ENCODE measurements at places on chromosomes 2 and 18. TPM values are rescaled to one million over a fixed set of nuclear protein-coding genes. Genes with fewer than 3 reads are reported as not detected.

DNA sequence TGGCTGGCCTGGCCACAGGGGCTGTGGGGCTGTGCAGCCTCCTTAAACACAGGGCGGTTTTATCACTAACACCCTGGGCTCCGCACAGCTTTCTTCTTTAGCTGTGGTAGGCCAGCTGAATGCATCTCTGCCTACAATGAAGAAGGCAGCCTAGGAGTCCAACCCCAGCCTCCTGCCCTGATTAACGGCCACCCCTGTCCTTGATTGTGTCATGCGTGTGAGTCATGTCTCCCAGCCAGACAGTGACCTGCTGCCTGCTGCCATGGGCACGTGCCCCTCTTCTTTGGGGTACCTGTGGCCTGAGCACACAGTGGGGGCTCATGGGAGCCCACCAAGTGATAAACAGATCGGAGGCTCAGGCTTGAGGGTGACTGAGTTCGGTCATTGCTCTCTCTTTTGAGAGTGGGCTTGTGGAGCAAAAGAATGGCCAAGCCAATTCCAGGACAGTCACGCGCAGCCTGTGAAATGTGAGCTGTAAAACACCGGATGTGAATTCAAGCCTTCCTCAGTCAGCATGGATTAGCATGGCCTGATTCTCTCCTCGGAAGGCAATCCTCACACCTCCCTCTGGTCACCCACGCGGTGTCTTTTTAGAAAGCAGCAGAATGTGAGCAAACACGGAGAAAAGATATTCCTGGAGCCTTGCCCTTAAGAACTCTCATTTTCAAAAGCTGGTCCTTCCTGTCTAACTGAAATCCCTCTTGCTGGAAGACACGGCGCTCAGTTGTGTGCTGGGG is 144.1 kb downstream of the CELF4 start:
- H3K36me3 ChIP-seq, result no peaks in the 10 kb centered on the region
- no peak overlapping the region for H3K27ac ChIP-seq
- H3K4me1 ChIP-seq, result no peaks in the 10 kb centered on the region
- DNase-seq, result no peak
- H3K27me3 ChIP-seq, result no peaks in the 10 kb centered on the region
- no peak overlapping the region for H3K4me3 ChIP-seq

DNA sequence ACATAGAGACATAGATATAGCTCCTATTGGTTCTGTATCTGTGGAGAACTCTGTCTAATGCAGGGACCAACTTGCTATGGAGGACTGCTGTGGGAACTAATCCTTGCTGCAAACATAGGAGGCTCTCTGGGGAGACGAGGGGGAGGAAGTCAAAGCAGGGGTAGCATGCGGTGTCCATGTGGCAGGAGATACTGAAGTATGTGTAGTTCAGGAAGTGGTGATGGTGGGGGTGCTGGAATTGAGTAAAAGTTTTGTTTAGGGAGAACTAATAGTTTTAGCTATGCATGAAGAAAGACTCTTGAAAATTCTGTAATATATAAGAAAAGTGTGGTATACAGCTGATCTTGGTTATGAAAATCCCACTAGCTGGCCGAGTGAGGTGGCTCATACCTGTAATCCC is 62.0 kb downstream of the ANKRD44 start:
- H3K27me3 ChIP-seq, result no peaks in the 10 kb centered on the region
- H3K4me1 ChIP-seq, result peaks cover 30% of the 10 kb centered on the region
- peak overlapping the region; percentile 5 for H3K4me3 ChIP-seq
- peaks cover 15% of the 10 kb centered on the region for H3K36me3 ChIP-seq
- DNase-seq, result peak; percentile 32

DNA sequence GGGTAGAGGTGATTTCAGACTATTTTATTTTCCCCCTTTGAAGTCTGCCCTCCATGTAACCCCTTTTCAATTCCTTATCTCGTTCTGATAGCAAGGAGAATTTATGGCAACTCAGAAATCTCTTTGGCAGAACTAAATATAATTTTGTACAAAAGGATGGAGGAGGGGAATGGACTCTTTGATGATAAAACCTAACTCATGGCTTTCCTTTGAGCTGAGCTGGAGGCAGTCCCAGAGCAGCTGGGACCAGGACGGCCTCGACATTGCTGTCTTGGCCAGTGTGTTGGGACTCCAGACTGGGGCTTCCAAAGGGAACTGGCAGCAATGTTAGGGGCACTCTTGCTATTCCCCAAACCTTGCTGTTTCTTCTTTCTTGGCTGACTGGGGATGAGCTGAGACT is 47.7 kb downstream of the PAX8 start:
- no peak overlapping the region for H3K4me3 ChIP-seq
- H3K27ac ChIP-seq, result no peak overlapping the region
- peaks cover 21% of the 10 kb centered on the region for H3K4me1 ChIP-seq
- no peaks in the 10 kb centered on the region for H3K36me3 ChIP-seq
- H3K27me3 ChIP-seq, result no peaks in the 10 kb centered on the region

DNA sequence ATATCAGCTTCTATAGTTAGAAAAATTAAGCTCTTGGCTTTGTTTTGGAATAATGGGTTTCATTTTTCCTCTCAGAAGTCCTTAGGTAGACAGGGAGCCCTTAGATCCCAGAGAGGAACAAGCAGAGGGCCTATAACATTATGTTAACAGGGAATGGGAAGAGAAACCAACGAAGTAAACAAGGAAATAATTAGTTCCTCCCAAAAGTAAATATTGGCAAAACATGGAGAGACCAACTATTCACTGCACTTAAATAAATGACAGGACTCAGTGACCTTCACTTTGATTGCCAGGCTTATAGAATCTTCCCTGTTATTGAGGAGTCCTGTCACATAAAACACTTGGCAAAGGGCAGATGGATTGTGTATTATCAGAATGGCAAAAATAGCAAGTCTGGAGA is 5.3 kb downstream of the CRIM1 start:
- peaks cover 19% of the 10 kb centered on the region for H3K4me1 ChIP-seq
- no peak overlapping the region for H3K4me3 ChIP-seq
- peaks cover 37% of the 10 kb centered on the region for H3K27me3 ChIP-seq

DNA sequence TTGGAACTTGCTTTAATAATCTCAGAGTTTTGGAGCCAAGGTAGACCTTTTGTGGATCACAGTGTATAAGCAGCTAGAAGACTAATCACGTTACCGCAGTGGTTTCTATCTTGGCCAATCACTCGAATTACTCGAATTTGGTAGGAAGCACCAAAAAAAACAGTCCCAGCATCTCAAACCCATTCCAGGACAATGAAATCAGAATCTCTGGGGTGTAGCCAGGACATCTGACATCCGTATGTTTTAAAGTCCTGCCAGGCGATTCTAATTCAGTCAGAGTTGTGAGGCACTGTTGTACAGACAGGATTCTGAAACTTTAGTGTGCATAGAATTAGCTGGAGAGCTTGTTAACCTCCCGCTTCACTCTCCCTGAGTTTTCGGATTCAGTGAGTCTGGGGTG is 30.8 kb downstream of the GRHL1 start:
- H3K4me3 ChIP-seq, result no peak overlapping the region
- no peak for DNase-seq
- H3K27me3 ChIP-seq, result no peaks in the 10 kb centered on the region
- no peaks in the 10 kb centered on the region for H3K36me3 ChIP-seq

GRCh38 chr18:56235481-56236013 is 402.8 kb downstream of the TXNL1 start:
- DNase-seq, result peak; percentile 11
- H3K27me3 ChIP-seq, result no peaks in the 10 kb centered on the region
- peaks cover 13% of the 10 kb centered on the region for H3K4me1 ChIP-seq
- no peak overlapping the region for H3K4me3 ChIP-seq
- H3K36me3 ChIP-seq, result no peaks in the 10 kb centered on the region

- H3K36me3 ChIP-seq, result no peaks in the 10 kb centered on the region
- DNase-seq, result no peak
- no peak overlapping the region for H3K4me3 ChIP-seq
- H3K4me1 ChIP-seq, result no peaks in the 10 kb centered on the region
- H3K27me3 ChIP-seq, result no peaks in the 10 kb centered on the region
- no peak overlapping the region for H3K27ac ChIP-seq
Observed at GRCh38 chr2:212427638-212428037, 111.0 kb downstream of the ERBB4 start.

- H3K4me3 ChIP-seq, result no peak overlapping the region
- no peak for DNase-seq
- H3K27ac ChIP-seq, result no peak overlapping the region
Observed at GRCh38 chr18:55224086-55224625, 264.9 kb upstream of the CCDC68 start.

DNA sequence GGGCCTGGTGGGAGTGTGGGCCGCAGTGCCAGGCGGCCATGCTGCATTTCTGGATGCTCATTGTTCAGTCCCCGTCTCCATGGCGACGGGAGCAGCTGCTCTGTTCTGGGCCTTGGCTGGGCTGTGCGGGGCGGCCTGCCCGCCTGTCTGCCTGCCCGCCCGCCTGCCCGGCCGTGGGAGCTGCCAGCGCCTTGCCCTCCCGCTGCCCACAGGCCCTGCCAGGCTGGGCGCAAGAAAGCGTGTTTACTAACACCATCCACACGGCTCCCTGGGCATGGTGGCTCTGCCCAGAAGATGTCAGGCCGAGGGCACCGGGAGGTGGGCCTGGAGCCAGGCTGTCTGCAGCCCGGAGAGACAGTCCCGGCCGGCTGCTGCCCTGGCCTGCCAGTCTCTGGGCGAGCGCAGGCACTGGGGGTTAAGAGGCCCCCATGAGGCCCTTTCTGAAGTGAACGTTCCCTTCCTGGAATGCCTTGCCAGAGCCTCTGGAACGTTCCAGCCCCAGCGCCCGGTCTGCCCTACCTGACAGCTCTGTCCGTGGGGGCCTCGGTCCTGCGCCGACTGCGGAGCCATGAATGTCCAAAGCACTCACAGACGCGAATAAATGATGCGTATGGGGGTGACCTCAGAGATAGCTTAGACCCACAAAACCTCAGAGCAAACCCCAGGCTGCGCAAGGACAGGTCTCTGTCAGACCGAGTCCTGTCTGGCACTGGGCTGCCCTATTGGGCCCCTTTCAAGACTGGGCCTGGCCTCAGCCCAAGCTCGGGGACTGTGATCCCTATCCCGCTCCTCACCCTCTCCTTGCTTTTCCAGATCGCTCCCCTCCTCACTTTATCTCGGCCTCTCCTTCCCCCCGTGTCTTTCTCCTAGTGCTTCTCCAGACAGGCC is 44.3 kb downstream of the MYCN start:
- no peaks in the 10 kb centered on the region for H3K27me3 ChIP-seq
- H3K27ac ChIP-seq, result no peak overlapping the region
- H3K36me3 ChIP-seq, result no peaks in the 10 kb centered on the region

DNA sequence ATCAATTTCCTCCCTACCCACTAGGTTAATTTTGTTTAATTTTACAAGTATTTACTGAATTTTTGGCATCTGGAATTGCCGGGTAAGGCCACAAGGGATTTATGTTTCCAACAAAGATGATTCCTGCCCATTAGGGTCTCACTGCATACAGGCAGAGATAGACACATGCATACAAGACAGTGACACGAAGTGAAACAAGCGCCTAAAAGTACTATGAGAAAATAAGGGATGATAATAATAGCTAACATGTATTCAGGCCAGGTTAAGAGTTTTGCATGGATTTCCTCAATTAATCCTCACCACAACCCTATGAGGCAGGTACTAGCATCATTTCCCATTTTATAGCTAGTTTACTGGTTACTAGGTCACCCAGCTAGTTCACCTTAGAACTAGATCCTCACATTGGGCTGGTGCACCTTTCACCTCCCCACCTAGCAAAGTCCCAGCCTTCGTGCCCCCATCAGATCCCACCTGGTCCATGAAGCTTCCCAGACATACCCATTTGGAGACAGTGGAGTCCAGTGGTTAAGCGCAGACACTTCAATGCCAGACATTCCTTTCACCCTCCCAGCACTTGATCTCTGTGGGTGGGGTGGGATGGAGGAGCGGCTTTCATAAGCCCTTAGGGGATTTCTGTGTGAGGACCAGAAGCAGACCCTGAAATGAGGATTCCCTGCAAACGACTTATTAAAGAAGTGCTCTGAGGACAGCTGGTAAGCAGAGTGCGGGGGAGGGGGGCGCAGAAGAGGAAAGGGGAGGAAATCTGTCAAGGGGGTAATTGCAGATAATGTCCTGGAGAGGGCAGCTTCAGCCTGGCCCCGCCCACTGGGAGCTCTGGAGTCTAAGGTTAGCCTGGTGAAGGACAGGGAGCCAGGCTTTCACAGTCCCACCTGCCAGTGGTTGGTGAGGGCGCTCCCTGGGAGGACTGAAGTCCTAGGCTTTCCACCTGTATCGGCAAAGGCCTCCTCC is 5.8 kb upstream of the DGUOK start:
- no peak for DNase-seq
- no peaks in the 10 kb centered on the region for H3K36me3 ChIP-seq
- no peaks in the 10 kb centered on the region for H3K27me3 ChIP-seq

GRCh38 chr2:199160081-199160480 is 297.7 kb downstream of the SATB2 start:
- H3K4me1 ChIP-seq, result no peaks in the 10 kb centered on the region
- H3K36me3 ChIP-seq, result no peaks in the 10 kb centered on the region
- no peak overlapping the region for H3K27ac ChIP-seq

- peak; percentile 55 for DNase-seq
- no peak overlapping the region for H3K27ac ChIP-seq
- H3K4me1 ChIP-seq, result peaks cover 9% of the 10 kb centered on the region
- H3K36me3 ChIP-seq, result no peaks in the 10 kb centered on the region
Observed at GRCh38 chr2:29196792-29197788, 81.9 kb downstream of the CLIP4 start.

DNA sequence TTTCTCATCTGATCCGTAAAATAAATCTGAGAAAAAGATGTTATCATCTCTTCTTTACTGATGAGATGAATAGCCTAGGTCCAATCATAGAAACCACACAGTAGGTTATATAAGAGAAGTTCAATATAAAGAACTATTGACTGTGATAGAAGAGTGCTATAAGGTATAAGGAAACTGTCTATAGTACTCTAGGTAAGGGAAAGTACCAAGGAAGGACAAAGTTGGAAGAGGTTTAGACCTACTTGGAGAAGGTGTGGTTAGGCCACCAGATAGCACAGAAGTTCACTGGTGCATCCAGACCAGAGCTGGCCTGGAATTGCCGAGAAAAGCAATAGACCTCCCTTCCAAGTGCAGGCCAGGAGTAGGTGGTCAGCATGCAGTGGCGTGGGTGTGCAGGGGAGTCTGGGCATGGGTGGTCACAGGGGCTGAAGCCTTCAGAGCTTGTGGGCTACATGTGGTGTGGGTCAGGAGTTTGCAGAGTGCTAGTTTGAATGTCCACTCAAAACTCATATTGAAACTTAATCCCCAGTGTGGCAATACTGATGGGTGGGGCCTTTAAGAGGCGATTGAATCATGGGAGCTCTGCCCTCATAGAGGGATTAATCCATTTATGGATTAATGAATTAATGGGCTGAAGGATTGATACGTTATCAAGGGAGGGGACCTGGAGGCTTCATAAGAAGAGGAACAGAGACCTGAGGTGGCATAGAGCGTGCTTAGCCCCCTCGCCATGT is 86.3 kb downstream of the ALPK2 start:
- DNase-seq, result peak; percentile 32
- peak overlapping the region; percentile 87 for H3K27ac ChIP-seq
- peak overlapping the region; percentile 20 for H3K4me3 ChIP-seq
- no peaks in the 10 kb centered on the region for H3K36me3 ChIP-seq
- H3K4me1 ChIP-seq, result peaks cover 49% of the 10 kb centered on the region

GRCh38 chr2:203730883-203731282 is 24.4 kb downstream of the CD28 start:
- H3K36me3 ChIP-seq, result no peaks in the 10 kb centered on the region
- H3K27me3 ChIP-seq, result no peaks in the 10 kb centered on the region
- H3K4me1 ChIP-seq, result no peaks in the 10 kb centered on the region
- DNase-seq, result no peak
- H3K27ac ChIP-seq, result no peak overlapping the region

Gene ANO7
- not detected for polyA plus RNA-seq

Gene DNAH7
- polyA plus RNA-seq, result not detected

Gene MAP2
- not detected for polyA plus RNA-seq

Gene ENOSF1
- polyA plus RNA-seq, result 2.3 TPM

Gene FASTKD2
- polyA plus RNA-seq, result 12.7 TPM

Measured in CD14-positive monocyte (primary cell).